Retina (tissue), 1 donor: ENCODE measurements at places on chromosomes 2 and 18.
A peak's percentile ranks its signal among the peaks of the same experiment; 100 is the strongest.

- no peak for DNase-seq
Measured at GRCh38 chr2:6398421-6398820, 467.3 kb downstream of the CMPK2 start.

GRCh38 chr18:8056723-8057122, 489.6 kb downstream of the PTPRM start:
- no peak for DNase-seq

GRCh38 chr2:135225781-135226180, 173.7 kb downstream of the RAB3GAP1 start:
- DNase-seq: no peak

DNA sequence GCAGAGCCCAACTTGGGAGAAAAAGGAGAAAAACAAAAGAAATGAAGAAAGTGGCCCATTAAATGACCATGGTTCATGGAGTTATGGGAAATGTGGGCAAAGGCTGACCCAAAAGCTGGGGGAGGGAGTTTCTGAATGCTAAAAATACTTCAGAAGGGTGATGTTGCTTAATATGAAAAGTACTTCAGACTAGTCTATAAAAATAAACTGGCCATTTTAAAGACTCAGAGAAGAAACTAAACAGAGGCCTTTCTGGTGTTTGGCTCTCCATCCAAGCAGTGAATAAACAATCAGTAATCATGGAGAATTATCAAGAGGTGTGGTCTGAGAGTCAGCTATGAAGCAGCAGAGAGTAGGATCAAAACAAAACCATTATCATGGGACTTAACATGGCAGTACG, 160.8 kb upstream of the MAPRE2 start:
- no peak for DNase-seq

DNA sequence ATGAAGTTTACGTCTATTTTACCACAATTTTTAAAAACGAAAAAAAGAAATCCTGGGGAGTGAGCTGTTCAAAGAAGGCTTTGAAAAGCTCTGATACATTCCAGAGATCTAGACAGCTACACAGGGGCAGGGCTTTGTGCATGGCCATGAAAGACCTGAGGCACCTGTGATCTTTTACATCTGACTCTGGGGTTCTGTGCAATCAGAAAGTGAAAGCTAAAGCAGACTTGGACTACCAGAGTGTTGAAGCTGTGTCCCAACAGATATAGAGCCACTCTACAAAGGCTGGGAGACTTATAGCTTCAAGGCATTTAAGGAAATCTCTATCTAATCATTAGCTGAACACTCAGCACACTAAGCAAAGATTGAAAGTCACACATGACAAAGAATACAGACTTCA, 34.1 kb downstream of the PARD6G start:
- DNase-seq: no peak

- no peak for DNase-seq
Measured at GRCh38 chr18:6031002-6031401, 135.7 kb upstream of the TMEM200C start.

GRCh38 chr2:232319067-232319802, 59.3 kb upstream of the ALPP start:
- DNase-seq: no peak

GRCh38 chr2:76977846-76978727, 544.1 kb downstream of the LRRTM4 start:
- DNase-seq: no peak

DNA sequence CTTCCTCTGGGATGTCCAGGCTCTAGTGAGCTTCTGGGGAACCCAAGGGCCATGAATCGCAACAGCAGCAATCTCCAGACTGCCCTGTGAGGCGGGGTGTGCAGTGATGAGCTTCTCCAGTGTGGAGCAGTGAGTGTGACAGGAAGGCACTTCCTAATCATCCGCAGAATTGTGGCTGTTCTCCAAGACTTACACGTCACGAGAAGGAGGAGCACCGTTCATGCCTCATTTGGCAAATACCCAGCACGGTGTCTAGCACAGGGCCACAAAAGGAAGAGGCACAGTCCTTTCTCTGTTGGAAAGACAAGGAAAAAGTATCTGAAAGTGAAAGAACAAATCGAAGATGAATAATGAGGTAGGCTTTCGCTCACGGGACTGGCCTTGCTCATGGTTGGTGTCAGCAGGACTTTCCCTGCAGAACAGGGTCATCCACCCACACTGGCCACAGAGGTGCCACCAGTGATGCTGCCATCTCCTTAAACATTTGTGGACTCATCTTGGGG, 125.1 kb upstream of the HAAO start:
- DNase-seq: peak; percentile 43

GRCh38 chr18:28766721-28767120, 589.8 kb upstream of the CDH2 start:
- DNase-seq: no peak

GRCh38 chr2:68855550-68855949, 15.6 kb downstream of the BMP10 start:
- no peak for DNase-seq

GRCh38 chr18:79246309-79247108, 149.2 kb upstream of the NFATC1 start:
- peak; percentile 93 for DNase-seq

- no peak for DNase-seq
Measured at GRCh38 chr2:222930862-222931261, 70.0 kb downstream of the ACSL3 start.

- DNase-seq: peak; percentile 76
Measured at GRCh38 chr2:219997341-219997851, 370.0 kb downstream of the SLC4A3 start.

DNA sequence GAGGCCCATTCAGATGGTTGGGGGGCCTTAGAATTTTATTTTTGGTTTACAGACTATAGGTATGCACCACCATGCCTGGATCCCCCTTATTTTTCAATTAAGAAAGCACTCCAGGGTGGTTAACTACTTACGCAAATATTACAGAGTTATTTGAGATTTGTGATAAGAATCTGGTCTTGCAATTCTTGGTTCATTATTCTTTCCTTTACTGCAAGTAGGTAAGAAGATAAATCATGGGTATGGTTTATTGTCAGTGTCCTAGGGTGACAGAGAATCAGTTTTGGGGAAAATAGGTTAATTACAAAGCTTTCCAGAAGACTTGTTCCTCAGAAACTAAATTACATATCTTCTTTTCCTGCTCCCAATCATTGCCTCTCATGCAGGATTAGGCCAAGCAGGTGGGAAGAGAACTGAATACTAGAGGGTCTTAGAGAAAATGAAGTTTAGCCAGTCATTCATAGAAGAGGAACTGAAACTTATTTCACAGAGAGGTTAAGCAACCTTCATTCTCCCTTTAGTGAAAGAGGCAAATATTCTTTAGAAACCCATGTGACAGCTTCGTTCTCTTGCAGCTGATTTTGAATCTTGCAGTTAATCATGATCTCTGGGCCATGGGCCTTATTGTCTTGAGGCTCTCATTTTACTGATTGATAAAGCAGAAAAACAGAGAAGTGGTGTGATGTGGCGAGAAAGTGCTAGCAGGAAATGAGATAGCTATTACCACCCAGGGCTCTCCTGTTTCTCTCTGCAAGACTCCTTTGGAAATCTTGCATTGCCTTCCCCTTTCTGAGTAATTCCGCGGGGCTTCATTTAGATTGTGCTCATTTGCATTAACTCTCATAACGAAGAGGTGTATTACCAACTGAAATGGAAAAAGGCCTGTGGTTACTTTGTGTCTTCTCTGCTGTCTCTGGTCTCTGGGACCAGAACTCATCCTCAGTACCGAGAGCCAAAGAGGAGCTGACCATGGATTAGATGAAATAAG, 44.8 kb upstream of the ARHGAP25 start:
- DNase-seq: no peak

DNA sequence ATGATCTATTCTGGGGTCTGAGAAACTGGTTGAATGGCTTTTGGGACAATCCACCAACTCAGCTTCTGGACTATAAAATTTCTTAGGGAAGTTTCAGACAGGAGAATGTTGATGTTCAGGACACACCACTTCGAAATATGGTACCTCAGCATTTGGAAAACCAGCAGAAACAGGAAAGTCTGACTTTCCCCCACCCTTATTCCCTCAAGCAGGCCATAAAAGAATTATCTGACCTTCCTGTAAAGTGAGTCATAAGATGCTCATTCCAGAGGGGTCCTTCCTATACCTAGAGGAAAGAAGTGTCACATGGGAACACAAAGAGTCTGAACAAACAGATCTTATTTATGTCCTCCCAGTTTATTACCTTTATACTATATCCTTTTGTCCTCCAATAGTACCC, 415.0 kb downstream of the CPS1 start:
- DNase-seq: no peak

DNA sequence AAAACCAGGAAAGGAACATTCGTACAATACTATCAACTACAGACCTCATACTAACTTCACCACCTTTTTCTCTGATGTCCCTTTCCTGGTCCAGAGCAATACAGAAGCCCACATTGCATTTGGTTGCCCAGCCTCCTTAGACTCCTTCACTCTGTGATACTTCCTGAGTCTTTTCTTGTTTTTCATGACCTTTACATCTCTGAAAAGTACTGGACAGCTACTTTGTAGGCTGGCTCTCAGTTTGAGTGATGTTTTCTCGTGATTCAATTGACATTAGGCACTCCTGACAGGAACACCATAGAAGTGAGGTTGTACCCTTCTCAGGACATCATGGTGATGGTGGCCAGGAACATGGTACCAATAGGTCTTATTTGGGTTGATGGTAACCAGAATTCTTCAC, 185.9 kb upstream of the SLC39A10 start:
- no peak for DNase-seq

- no peak for DNase-seq
Measured at GRCh38 chr2:225017713-225018112, 24.6 kb downstream of the DOCK10 start.

DNA sequence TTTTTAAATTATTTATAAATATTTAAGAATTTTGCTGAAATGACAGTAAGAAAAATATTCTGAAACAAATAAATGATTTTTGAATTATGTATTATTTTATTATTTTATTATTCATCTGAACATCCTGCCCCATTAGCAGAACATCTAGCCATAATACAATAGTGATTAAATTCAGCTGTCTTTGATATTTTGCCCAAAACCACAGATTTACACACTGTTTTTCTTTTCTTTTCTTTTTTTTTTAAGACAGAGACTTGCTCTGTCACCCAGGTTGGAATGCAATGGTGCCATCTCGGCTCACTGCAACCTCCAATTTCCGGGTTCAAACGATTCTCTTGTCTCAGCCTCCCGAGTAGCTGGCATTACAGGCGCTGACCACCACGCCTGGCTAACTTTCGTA, 1.9 kb upstream of the SCYGR1 start:
- DNase-seq: no peak

GRCh38 chr18:27608742-27609141, 423.6 kb upstream of the CHST9 start:
- no peak for DNase-seq

DNA sequence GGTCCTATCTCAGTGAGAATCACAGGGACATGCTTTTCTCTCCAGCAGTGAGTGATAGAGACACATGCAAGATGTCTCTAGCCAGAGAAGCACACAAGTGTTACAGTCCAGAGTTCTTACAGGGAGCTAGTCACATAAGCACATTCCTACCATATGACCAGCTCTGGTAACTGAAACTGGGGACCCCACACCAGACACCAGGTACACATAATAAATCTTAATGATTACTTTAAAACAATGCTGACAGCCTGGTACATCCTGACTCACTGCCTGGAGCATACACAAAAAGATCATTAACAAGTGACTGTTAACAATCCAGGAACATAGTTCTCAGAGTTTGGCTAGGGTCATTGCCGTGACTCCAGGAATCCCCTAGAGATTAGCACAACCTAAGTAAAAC, 53.6 kb downstream of the GALNT1 start:
- DNase-seq: no peak

- DNase-seq: no peak
Measured at GRCh38 chr2:201642086-201642578, 1.2 kb downstream of the TMEM237 start.

DNA sequence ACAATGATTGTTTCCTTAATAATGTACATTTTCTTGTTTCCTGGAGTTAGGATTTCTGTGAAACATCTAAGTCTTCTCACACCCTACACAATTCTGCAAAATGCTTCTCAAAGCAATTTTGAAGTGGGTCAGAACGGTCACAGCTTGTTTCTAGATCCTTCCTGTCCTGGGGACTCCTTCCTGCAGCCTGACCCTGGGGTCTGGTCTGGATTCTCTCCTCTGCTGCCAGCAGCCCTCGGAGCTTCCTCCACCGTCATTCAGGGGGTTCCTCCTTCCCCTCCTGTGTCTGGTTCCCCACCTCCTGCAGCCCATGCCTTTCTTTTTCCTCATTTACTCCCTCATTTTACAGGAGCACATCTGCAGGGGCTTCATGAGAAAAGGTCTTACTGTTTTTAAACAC, 322.1 kb downstream of the AGPS start:
- no peak for DNase-seq

- no peak for DNase-seq
Measured at GRCh38 chr2:197846777-197847176, 42.4 kb downstream of the PLCL1 start.

- DNase-seq: no peak
Measured at GRCh38 chr2:118968042-118968441, 26.0 kb downstream of the MARCO start.

DNA sequence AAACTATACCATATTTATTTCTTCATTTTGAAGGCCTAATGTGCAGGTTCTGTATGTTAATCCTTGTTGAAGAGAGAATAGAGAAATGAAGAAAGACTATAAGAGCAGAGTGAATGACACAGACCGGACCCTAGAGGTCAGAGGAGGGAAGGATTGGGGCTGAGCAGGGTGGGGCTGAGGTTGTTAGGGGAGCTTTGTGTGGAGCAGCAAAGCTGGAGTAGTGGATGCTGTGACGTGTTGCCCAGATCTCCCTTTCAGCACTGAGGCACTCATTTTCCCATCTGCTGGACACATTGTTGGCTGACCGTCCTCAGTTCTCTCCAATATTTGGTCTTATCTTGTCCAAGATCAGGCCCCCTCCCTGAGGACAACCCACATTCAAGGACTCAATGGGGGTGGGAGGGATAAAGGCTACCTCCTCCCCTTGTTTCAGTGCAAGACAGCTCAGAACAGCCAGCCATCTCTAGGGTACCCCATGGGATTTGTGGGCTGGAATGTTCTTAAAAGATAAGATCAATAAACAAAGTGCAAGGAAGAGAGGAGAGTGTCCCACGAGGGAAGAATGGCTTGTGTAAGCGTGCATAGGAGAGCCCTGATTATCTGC, 143.6 kb downstream of the TDRD15 start:
- no peak for DNase-seq

DNA sequence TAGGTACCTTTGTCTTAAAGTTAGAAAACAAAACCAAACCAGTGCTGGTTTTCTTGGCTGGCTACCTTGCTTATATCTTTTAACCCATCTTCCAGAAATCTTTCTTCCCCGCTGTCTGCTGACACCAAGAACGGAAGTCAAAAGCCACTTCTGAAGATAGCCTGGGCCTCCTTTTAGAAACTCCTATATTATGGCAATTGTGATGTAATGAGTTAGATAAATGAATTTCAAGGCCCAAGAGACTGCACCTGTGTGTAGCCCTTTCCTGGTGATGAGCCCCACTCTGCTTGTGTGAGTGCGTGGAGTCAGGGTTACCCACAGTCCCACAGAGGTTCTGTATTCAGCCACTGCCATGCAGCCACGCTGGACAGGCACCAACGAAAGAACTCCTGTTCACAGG, 60.7 kb downstream of the ARMC9 start:
- DNase-seq: no peak
